ENCODE measurements at places on chromosomes 7 and 10.
A peak's percentile ranks its signal among the peaks of the same experiment; 100 is the strongest.

DNA sequence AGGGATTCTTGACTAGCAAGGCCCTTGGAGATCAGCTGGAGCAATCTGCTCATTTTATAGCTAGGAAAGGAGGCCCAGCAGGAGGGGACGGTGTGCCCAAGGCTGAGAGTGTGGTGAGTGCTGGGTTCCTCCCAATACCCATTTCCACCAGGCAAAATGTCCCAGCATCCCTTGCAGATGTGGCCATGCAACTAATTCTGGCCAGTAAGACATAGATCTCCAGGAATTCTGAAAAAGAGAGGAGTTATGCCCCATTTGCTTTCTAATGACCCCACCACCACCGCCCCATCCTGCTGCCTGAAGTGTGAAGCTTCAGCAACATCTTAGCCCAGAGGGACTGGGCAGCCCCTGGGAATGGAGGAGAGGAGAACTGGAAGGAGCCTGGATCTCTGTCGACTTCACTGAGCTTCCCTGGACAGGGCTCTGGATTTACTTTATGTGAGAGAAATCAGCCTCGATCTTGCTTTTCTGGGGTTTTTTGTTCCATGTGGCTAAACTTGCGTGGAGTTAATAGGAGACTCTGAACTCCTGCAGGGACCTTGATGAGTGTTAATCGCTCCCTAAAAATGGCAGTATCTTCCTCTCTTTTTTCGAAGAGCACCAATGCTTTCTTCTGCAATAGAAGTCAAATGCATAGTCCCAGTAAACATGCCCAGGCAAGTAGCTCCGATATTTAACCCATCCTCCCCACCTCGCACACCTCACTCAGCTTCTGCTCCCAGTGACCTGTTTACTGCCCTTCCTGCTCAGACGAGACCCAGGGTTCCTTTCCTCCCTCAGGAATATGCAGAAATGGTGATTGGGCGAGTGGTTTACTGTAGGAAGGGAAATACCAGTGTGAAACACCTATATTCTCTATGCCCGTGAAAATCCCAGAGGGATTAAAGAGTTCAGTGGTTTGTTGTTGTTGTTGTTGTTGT lies 127.5 kb upstream of the GPR26 start:
- no peak for DNase-seq

DNA sequence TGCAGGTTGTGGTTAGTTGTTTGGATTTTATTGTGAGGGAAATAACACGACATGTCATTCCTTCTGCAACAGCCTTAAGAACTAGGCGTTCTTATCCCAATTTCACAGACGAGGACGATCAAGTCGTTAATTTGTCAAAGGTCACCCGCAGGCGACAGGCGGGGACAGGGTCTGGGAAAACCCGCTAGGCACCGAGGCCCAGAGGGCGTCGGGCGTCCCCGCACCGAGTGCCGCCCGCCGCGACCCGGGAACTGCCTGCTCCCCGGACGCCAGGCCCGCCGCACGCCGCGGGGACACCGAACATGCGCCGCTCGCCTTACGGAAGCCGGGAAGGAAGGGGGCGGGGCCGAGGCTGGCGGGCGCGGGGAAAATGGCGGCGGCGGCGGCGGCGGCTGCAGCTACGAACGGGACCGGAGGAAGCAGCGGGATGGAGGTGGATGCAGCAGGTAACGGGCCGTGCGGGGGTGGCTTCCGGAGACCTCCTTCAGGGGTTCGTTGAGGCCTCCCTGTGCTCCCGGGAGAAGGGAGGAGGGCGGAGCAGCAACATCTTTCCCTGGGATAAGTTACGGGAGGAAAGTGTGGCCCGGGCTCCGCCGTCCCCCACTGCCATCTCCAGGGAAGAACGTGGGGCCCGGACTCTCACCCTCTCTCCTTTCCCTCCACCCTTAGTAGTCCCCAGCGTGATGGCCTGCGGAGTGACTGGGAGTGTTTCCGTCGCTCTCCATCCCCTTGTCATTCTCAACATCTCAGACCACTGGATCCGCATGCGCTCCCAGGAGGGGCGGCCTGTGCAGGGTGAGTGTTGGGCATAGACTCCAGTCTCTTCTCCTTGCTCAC lies at the start of gene COPS6:
TSS of gene COPS6 (plus strand) at position 349 of the 837 bp plus-strand sequence. CDS start at position 371, 22 bp downstream.
- peak; percentile 83 for DNase-seq

DNA sequence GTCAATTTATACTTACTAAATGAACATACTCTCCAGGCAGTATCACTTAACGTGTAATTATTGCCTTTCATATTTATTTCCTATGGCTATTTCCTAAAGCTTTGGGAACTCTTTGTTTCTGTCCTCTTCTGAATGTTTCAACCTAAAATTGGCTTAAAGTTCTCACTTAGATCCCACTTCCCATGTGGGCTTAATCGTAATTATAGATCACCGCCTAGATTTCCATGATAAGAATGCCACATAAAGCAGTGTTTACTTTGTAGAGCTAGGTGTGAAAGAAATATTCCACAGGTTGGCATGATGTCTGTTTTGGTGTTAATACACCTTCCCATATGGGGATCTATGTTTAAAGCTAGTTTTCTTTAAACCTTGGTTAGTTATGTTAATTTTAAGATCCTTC lies 1.5 kb downstream of the HDAC9 start:
- no peak for DNase-seq

GRCh38 chr10:34606890-34607289 lies 208.2 kb downstream of the PARD3 start:
- DNase-seq: no peak

All from activated T-cell treated with anti-CD3 and anti-CD28 coated beads, Interleukin-2, amount 50 U/mL, for 4 hours (primary cell).